ENCODE measurements at places on chromosomes 3 and 15.

DNA sequence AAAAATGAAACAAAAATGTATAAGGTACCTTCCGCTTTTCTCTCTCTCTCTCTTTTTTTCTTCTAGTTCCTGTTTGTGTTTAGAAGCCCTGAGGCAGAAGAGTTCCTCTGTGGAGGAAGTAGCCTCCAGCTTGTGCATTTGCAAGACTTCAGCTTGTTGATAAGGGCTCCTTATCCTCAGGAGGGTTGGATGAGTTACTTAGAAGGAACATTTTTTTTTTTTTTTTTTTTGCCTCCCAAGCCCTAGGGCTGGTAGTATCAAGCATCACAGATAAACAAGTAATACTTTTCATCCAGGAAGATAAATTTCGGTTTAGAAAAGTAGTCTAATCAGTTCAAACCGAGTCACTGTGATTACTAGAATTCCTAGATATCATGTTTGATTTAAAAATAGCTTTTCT is 91.0 kb upstream of the CBLB start:
- no peak for DNase-seq

GRCh38 chr3:103112273-103112672 is 677.5 kb downstream of the ZPLD1 start:
- DNase-seq, result peak; percentile 69

DNA sequence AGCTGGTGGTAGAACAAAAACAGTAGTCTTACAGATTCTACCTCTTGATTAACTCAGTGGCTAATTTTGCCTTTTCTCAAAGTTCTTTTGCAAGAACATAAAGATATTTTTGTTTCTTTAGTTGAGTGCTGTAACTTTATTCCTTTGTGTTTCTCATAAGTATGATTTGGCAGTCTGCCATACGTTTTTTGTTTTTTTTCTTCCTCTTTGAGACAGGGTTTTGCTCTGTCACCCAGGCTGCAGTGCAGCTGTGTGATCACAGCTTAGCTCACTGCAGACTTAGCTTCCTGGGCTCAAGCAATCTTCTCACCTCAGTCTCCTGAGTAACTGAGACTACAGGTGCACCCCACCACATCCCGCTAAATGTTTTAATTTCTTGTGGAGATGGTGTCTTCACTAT is 22.4 kb downstream of the B3GNT5 start:
- no peak for DNase-seq

DNA sequence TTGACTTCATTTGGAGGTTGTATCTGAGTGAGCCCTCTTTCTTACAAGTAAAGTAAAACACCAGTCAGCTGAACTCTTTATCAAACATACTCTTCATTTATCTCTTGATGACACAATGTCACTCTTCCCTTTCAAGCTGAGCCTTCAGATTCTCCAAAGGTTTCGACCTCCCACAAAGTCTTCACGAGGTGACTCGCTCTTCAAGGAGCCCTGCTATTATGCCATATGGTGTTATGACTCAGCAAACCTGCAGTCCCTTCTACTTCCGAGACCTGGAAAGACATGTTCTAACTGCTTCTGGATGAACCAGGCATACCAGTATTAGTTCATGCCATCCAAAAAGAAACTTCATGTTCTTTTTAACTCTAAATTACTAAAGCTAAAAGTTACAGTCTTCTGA is 23.1 kb downstream of the AADAC start:
- peak; percentile 73 for DNase-seq

DNA sequence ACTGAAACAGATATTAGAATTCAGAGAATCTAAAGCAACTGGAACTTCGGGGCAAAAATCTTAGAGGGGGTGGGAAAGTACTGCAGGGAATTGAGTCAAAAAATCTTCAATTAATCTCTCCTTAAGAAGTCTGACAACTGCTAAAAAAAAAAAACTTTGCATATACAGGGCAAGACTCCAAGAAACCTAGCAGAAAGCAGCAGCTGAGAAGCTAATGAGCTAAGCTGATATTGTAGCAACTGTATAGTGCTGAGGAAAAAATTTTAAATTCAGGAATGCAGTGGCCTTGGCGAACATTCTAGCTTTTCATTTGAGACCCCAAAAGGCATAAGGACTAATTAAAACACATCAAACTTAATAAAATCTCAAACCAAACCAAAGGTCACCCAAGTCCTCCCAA is 113.6 kb downstream of the SCAPER start:
- no peak for DNase-seq

GRCh38 chr15:29311696-29312095 is 42.1 kb upstream of the NSMCE3 start:
- no peak for DNase-seq
